Stimulated activated CD8-positive, alpha-beta memory T cell treated with anti-CD3 and anti-CD28 coated beads, Interleukin-4, amount 100 ng/mL, for 1 hour (primary cell): ENCODE measurements at places on chromosomes 5 and 9.

- no peak for DNase-seq
Observed at GRCh38 chr5:41695920-41696582, 174.2 kb downstream of the OXCT1 start.

GRCh38 chr9:71746023-71746757, 22.1 kb downstream of the CEMIP2 start:
- DNase-seq, result no peak

DNA sequence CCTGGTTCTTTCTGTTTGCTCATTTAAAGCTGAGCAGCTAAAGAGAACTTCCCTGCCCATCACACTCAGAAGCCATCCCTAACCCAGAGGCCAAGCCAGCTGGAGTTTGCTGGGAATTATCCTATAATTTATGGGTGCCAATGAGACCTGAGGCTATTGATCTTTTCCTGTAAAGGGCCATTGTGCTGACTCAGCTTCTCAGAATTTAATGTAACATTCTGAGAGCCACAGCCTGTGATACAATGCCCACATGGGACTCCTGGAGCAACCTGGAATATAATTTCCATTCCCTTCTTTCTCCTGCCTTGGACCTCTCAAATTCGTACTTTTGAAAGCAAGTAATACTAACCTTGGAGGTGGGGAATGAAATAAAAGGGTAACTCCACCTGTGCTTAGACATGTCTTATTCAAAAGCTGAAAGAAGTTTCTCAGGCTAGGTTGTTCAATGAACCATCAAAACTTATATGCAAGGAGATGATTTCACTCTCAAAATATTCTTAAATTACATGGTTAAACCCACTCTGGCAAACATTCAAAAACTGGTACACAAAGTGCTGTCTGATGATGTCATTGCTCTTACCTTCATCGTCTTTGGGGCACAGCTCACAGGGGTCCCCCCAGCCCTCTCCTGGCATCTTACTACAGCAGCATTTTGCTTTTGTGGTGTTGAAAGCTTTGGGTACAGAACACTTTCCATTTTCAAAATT, 206.7 kb downstream of the SLC12A2 start:
- no peak for DNase-seq

GRCh38 chr9:21777701-21778100, 24.7 kb upstream of the MTAP start:
- DNase-seq, result no peak

DNA sequence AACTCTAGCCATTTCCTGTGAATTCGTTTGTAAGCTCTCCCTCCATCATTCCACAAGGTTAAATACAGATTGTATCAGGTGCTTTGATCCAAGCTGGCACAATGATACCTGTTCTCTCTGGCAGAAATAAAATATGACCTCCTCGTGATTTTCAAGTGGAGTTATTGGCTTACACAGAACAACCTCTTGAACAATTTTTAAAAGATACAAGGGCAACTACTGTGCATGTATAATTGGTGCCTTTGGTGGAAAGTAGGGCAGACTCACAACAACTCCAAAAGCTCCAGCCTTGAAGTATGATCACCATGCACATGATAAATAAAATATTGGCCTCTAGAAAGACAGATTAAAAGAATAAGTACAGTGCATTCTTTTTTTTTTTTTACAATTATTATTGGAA, 106.0 kb downstream of the SEMA6A start:
- DNase-seq, result no peak

DNA sequence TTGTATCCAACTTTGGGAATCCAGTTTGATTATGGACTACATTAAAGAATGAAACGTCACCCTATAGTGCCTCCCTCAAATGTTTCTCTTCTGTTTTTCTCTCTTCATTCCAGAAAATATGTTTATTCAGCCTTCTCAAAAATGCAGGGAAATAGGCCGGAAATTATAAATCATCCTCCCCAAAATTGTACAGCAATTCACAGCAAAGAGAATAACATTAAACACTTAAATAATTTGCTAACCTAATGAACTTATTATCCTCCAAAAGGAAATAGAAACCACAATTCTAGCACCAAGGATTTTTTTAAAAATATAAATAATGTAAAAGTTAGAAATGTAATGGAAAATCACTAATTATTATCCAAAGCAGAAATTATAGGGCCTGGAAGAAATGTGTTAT, 115.9 kb upstream of the CCNG1 start:
- no peak for DNase-seq

- no peak for DNase-seq
Observed at GRCh38 chr5:128491291-128491690, 46.8 kb downstream of the FBN2 start.

DNA sequence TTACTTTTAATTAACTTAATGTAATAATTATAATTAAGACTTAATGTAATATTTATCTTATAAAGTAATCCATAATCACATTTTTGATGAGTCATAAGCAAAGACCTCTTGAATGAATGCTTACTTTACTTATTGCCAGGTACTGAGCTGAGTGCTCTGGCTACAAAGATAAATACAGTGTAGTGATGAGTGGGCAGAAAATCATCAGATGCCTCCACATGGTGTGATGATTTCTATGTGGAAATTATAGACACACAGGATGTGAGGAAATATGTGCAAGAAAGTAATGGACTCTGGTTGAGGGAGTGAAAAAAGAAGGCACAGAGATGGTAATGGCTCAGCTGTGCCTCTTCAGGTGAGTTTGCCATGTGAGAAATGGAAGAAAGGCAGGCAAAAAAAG, 422.6 kb upstream of the CD180 start:
- no peak for DNase-seq

DNA sequence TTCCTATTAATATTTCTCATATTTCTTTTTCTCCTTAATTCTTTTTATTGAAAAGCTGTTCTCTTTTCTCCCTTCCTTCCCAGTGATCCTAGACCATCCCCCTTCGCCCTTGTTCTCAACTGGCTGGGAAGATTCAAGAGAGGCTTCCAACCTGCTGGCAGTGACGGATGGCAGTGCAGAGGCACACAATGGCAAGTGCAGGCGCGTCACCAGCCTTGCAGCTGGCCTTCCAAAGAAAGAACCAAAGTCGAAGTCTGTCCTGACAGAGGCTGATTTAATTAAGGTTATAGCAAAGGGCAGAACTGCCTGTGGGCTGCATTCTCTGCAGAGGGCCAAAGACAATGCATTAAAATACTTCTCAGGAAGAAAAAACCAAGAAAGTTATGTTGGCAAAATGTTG, 7.4 kb downstream of the CEMIP2 start:
- no peak for DNase-seq
